ENCODE measurements at places on chromosomes 6 and 20. TPM values are rescaled to one million over a fixed set of nuclear protein-coding genes. Genes with fewer than 3 reads are reported as not detected.

SEL1L2 gene
- total RNA-seq, result 0.60 TPM

ERVFRD-1 gene
- not detected for total RNA-seq

TRIM26 gene
- total RNA-seq, result 39.6 TPM

BCLAF1 gene
- 327 TPM for total RNA-seq

SMIM28 gene
- not detected for total RNA-seq

MCCD1 gene
- not detected for total RNA-seq

Measured in camera-type eye (tissue), 1 donor.